ENCODE measurements at places on chromosomes 5 and 9. TPM values are rescaled to one million over a fixed set of nuclear protein-coding genes. Genes with fewer than 3 reads are reported as not detected.

Gene CHD1
- 89.0 TPM for total RNA-seq

Gene FRRS1L
- total RNA-seq, result 4.7 TPM

Gene FAM169A
- total RNA-seq, result 1.8 TPM

Gene NEUROG1
- total RNA-seq, result not detected

Gene PCDHB8
- 2.3 TPM for total RNA-seq

Gene PCDHB16
- total RNA-seq, result 4.1 TPM

All from tongue (tissue), 3 donors.